ENCODE measurements at places on chromosomes 11 and 22. TPM values are rescaled to one million over a fixed set of nuclear protein-coding genes. Genes with fewer than 3 reads are reported as not detected.

- no peak overlapping the region for H3K27ac ChIP-seq
- DNase-seq: no peak
- no peaks in the 10 kb centered on the region for H3K4me1 ChIP-seq
- no peaks in the 10 kb centered on the region for H3K27me3 ChIP-seq
- H3K36me3 ChIP-seq: peaks cover 6% of the 10 kb centered on the region
- H3K4me3 ChIP-seq: no peak overlapping the region
These were observed 54.0 kb upstream of the SPON1 start for GRCh38 chr11:13908535-13908934.

GRCh38 chr11:69307871-69308431 is 14.0 kb downstream of the MYEOV start:
- no peaks in the 10 kb centered on the region for H3K27me3 ChIP-seq
- peaks cover 26% of the 10 kb centered on the region for H3K4me1 ChIP-seq
- no peak overlapping the region for H3K27ac ChIP-seq
- no peak for DNase-seq

- H3K27ac ChIP-seq: no peak overlapping the region
- no peak overlapping the region for H3K4me3 ChIP-seq
- no peaks in the 10 kb centered on the region for H3K4me1 ChIP-seq
- no peaks in the 10 kb centered on the region for H3K27me3 ChIP-seq
- H3K36me3 ChIP-seq: no peaks in the 10 kb centered on the region
- no peak for DNase-seq
These were observed 487.9 kb upstream of the LRRC4C start for GRCh38 chr11:41947392-41947791.

DNA sequence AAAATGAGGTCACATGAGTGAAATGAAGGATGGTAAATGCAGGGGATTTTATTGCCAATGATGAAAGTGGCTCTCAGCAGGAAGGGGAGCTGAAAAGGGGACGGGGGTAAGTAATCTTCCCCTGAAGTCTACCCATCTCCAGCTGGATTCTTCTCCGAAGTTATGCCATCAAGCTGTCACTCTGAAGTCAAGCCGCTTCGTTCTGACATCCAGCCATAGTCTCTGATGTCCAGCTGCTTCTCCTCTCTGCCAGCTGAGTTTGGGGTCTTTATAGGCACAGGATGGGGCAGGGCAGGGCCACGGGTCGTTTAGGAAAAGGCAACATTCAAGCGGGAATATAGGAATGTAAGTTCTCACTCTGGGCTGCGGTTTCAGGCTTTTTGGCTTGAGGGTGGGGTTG is 181.9 kb upstream of the ANO3 start:
- DNase-seq: no peak
- H3K27me3 ChIP-seq: no peaks in the 10 kb centered on the region
- no peak overlapping the region for H3K27ac ChIP-seq
- no peak overlapping the region for H3K4me3 ChIP-seq
- H3K36me3 ChIP-seq: no peaks in the 10 kb centered on the region
- no peaks in the 10 kb centered on the region for H3K4me1 ChIP-seq

DNA sequence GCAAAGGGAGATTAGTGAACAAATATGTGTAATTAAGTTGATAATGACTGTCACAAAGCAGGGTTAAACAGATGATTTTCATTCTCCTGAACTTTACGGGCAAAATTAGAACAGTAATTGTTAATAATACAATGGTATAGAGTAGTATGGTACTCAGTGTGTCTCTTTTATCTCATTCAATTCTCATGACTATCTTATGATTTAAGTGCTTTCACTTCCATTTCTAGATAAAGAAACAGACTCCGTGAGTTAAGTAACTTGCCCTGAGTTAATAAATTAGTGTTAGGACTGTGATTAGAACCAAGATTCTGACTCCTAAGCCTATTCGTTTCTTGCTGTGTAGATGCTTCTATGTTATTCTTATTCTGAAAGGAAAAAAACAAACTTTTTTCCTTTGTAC is 22.0 kb downstream of the PIH1D2 start:
- H3K27ac ChIP-seq: peak overlapping the region; percentile 81
- H3K36me3 ChIP-seq: peaks cover 9% of the 10 kb centered on the region
- H3K27me3 ChIP-seq: no peaks in the 10 kb centered on the region
- no peak for DNase-seq

The GRAP2 gene
- total RNA-seq: 56.4 TPM

DNA sequence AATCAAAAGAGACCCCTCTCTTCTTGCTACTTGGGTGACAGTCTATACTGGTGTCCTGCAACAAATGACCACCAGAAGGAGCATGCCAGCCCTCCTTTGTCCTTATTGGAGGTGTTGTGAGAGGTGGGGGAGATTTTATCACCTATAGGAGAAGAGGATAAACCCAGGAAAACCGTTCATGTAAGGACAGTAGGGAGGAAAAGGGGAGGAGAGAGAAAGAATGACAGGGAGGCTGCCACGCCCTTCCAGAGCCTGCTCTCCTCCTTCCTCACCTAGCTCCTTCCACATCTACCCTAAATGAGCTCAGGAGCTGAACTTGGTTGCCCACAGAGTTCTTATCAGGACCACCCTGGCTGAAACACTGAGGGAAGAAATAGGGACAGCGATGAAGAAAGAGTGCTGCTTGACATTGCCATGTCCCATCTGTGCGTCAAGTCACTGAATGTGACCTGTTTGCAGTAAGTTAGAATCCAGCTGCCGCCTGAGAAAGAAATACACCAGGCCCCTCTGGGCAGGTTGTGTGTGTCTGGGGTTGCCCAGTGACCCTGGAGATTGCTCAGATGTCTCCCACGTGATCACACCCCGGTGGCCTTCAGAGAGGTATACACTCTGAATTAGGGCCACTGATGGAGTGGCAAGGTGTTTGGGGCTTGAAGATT is 40.4 kb upstream of the ETS1 start:
- peak overlapping the region; percentile 96 for H3K27ac ChIP-seq
- H3K4me1 ChIP-seq: peaks cover 97% of the 10 kb centered on the region
- DNase-seq: peak; percentile 67
- H3K27me3 ChIP-seq: no peaks in the 10 kb centered on the region

The MFRP gene
- total RNA-seq: not detected

DNA sequence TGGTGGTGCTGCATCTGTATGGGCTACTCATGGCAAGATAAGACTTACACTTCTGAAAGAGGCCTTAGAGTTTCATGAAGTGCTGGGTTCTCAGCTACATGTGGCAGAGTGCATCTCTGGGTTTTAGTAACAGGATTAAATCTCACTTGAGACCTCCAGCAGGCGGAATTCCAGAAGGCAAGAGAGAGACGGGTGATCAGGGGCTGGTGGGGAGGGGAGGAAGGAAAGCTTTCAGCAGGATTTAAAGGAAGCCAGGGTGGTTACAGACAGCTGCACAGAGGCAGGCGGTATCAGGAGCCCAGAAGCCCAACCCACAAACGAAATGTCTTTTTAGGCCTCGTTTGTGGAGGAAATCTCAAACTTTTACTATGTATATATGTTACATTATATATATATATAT is 56.2 kb upstream of the CD82 start:
- no peak for DNase-seq
- no peaks in the 10 kb centered on the region for H3K36me3 ChIP-seq
- H3K4me3 ChIP-seq: no peak overlapping the region
- H3K4me1 ChIP-seq: no peaks in the 10 kb centered on the region
- H3K27ac ChIP-seq: no peak overlapping the region

DNA sequence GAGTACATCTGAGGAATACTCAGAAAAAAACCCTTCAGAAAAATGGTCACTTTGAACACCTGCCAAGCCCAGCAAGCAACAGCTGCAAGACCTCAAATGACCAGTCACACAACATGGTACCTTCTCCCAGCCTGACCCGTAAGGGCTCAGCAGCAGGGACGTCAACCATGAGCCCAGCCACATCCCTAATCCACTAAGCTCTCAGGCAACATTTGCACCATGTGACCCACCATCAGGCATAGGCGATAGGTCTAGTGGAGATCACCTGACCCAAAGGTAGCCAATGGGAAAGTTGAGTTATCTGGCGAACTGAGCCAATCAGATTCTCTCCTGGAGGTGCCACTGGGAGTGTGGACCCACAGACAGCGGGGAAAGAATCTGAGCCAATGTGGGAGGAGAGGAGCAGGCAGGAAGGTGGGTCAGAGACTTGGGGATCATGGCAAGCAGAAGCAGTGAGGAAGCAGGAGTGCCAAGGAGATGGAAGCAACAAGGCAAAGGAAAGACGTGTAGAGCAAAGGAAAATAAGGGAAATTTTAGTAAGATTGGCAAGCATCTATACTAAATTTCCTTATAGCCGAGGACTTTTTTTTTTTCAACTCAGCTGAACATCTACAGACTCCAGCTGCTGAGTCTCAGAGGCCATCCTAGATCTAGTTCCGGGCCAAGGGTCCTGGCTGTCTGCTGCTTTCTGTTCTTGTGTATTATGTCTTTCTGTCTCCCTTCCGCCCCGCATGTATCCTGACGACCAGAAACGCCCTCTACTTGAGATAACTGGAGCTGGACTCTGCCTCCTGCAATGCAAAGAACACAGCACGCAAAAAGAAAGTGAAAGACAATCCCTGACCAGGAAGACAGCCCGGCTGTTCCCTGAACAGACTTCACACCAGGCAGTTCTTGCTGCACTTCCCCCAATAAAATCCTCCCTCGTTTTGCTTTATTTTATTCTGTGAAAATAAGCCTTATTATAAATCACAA is 11.0 kb upstream of the PLAAT2 start:
- H3K27me3 ChIP-seq: no peaks in the 10 kb centered on the region
- peaks cover 5% of the 10 kb centered on the region for H3K36me3 ChIP-seq

The NCAM1 gene
- total RNA-seq: 0.60 TPM

DNA sequence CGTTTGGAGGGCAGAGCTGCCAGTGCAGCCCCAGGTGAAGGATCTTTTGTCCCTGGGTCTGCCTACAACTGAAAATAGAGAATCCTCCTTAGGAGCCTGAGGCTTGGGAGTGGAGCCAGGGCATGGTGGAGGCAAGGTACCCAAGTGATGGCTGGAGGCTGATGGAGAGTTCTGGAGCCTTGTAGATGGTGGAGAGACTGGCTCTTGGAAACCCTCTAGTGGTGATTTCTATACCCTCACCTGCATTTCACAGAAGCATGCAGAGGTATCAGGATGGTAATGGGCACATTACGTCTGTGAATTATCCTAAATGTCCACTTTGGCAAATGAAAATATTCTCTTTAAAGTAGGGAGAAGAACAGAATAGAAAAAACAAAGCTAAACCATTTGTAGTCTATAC is 44.4 kb downstream of the INSC start:
- DNase-seq: no peak
- no peaks in the 10 kb centered on the region for H3K4me1 ChIP-seq
- no peaks in the 10 kb centered on the region for H3K36me3 ChIP-seq
- peaks cover 13% of the 10 kb centered on the region for H3K27me3 ChIP-seq
- H3K4me3 ChIP-seq: no peak overlapping the region

The VPS51 gene
- total RNA-seq: 118 TPM

GRCh38 chr11:128155590-128155989 is 431.8 kb downstream of the ETS1 start:
- H3K4me1 ChIP-seq: peaks cover 30% of the 10 kb centered on the region
- no peaks in the 10 kb centered on the region for H3K27me3 ChIP-seq
- no peaks in the 10 kb centered on the region for H3K36me3 ChIP-seq
- no peak overlapping the region for H3K4me3 ChIP-seq
- DNase-seq: no peak

- H3K4me3 ChIP-seq: no peak overlapping the region
- no peaks in the 10 kb centered on the region for H3K36me3 ChIP-seq
- DNase-seq: no peak
- no peaks in the 10 kb centered on the region for H3K4me1 ChIP-seq
These were observed 9.6 kb upstream of the LMO1 start for GRCh38 chr11:8273287-8273686.

The OR2AG1 gene
- total RNA-seq: not detected

DNA sequence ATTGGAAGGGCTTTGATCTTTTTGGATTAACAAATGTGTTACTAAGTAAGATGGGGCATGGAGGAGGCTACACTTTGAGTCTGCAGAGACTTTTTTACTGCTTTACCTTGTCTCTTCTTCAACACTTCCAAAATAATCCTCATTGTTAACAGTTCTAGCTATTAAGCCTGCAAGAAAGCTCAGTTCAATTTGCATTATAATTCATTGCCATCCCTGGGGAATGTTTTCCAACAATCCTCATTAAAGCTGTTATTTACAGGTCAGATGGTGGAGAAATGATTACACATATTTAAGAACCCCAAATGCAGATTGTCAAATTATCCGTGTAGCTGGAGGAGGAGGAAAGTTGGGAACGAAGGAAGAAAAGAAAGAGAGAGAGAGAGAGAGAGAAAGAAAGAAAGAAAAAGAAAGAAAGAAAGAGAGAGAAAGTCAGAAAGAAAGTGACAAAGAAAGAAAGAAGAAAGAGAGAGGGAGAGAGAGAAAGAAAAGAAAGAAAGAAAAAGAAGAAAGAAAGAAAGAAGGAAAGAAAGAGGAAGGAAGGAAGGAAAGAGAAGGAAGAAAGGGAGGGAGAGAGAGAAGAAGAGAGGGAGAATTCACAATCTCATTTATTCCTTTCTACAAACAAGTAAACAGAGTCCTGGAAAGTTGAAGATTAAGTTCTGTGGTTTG is 443.9 kb downstream of the INSC start:
- no peaks in the 10 kb centered on the region for H3K27me3 ChIP-seq
- DNase-seq: no peak
- no peaks in the 10 kb centered on the region for H3K4me1 ChIP-seq
- H3K4me3 ChIP-seq: no peak overlapping the region
- H3K36me3 ChIP-seq: no peaks in the 10 kb centered on the region

GRCh38 chr11:75369560-75370255 is 18.2 kb upstream of the ARRB1 start:
- DNase-seq: no peak
- peaks cover 15% of the 10 kb centered on the region for H3K4me1 ChIP-seq
- no peaks in the 10 kb centered on the region for H3K36me3 ChIP-seq
- H3K27ac ChIP-seq: no peak overlapping the region
- H3K27me3 ChIP-seq: no peaks in the 10 kb centered on the region
